ENCODE measurements at places on chromosomes 1 and 21.

DNA sequence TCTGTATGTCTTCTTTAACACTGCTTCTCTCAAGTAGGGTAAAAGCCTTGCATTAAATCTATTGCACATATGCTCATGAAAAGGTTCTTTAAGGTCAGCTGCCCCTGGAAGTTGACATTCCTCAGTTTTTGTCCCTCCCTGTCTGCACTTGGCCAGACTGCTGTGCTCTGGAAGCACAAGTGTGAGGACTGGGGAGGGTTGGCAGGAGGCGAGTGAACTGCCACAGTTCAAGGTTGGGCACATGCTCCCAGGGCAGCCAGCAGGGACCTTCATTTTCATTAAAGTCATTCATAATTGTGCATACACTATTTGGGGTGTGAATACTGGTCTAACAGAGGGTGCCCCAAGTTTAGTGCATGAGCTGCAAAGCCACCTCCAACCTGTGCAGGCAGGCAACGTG is 10.9 kb upstream of the THEM5 start:
- DNase-seq, result no peak

DNA sequence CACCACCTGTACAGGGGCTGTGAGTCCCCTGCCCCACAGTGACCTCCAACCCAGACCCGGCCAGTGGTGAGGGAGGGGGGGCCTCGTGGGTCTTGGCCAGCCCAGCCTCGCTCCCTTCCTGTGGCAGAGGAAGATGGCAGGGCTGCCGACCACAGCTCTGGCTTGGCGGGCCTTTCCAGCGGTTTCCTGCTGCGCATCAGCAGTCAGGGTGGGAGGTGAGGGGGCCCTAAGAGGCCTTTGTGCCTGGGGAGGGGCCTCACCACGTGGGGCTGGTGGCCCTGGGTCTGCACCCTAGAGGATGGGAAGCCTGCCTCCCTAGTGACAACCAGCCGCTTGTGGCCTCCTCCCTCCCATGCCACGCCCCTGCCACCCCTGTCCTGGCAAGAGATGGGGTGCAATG is 72.6 kb upstream of the ARHGEF16 start:
- DNase-seq, result no peak

GRCh38 chr1:194533641-194534040 is 1347.2 kb upstream of the B3GALT2 start:
- no peak for DNase-seq

DNA sequence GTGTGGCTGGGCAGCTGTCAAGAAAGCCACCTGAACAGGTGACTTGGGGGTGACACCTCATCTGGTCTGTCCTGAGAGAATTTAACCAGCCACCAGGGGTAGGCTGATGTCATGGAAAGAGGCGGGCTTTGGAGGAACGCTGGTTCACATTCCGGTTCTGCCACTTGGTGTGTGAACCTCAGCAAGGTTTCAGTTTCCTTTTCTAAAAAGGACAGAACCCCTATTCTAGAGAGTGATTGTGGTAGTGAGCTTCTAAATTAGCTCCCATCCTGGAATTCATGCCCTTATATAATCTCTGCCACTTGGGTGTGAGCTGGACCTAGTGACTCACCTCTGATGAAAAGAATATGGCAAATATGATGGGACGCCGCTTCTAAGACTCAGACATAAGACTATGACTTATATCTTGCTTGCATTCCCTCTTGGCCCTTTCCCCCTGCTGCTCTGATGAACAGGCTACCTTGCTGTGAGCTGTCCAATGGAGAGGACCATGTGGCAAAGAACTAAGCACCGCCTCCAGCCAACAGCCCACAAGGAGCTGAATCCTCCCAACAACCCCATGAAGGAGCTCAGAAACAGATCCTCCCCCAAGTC is 332.1 kb downstream of the RRAGC start:
- DNase-seq, result no peak

- no peak for DNase-seq
These were observed 61.4 kb upstream of the CXADR start for GRCh38 chr21:17451364-17451891.

GRCh38 chr1:80982831-80983230 is 817.9 kb upstream of the ADGRL2 start:
- DNase-seq, result no peak

DNA sequence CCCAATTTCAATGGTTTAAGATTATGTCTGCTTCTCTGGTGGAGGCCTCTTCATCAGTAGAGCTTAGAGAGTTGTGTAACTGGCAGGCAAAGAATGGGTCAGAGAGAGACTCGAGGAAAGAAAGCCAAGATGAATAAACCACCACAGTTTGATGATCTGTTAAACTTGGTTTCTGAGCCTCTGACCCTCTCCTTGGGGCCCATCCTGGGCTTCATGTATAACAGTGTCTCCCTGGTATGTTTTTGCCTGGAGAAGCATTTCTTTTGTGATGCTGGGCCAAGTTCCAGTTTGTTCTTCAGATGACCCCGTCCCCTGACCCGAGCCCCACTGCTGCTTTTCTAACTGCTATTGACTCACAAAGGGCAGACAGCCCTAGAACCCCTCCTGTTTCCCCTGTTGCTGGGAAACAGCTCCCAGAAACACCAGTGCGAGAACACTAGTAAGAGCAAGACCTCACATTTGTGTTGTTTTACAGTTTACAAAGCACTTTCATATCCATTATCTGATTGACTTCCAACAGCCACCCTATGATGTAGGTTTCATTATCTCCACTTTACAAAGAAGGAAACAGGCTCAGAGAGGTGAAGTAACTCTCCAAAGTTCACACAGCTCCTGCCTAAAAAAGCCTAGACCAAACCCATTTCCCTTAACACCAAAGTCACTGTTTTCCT is 9.0 kb downstream of the CD2 start:
- no peak for DNase-seq

GRCh38 chr1:29906927-29907326 is 670.6 kb downstream of the PTPRU start:
- DNase-seq, result no peak

- no peak for DNase-seq
These were observed 67.9 kb downstream of the TBX15 start for GRCh38 chr1:118920124-118920717.

- DNase-seq, result peak; percentile 33
These were observed at the start of gene OLFML2B for GRCh38 chr1:162023547-162024501. Gene OLFML2B (minus strand): TSS chr1:162023869. CDS start chr1:162023430, 439 bp downstream.

DNA sequence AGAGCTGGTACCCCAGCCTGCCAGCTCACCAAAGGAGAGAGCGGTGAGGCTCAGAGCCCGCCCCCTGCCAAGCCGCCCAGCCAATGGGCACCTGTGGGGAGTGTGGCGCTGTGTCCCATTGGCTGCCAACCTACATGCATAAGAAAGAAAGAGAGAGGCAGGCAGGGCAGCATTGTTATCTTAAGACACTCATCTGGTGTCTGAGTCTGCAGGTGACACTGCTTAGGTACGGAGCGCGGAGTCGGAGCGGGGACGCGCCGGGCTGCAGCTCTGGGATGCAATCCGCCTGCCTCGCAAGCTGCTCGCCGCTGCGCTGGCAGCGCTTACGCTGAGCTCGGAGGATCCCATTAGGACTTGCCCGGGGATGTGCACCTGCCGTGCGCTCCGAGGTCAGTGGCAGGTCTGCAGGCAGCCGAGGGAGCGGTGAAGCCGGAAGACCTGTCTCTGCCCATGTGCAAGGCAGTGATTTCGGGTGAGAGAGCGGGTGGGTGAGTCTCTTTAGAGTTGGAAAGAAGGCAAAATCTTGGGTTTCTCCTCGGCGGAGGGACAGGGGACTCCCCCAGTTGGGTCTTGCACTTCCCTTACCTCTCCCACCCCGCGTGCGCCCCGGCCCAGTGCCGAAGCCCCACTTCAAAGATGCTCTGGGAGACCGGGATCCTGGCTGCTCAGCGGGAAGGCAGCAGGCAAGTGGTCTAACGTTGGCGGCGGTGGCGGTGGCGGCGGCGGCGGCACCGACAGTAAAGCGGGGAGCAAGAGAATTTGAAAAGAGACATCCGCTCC is at the start of gene BRINP2:
TSS of gene BRINP2 (plus strand) at position 203 of the 780 bp plus-strand sequence. CDS start 58,919 bp downstream, outside the sequence.
- DNase-seq, result peak; percentile 26

DNA sequence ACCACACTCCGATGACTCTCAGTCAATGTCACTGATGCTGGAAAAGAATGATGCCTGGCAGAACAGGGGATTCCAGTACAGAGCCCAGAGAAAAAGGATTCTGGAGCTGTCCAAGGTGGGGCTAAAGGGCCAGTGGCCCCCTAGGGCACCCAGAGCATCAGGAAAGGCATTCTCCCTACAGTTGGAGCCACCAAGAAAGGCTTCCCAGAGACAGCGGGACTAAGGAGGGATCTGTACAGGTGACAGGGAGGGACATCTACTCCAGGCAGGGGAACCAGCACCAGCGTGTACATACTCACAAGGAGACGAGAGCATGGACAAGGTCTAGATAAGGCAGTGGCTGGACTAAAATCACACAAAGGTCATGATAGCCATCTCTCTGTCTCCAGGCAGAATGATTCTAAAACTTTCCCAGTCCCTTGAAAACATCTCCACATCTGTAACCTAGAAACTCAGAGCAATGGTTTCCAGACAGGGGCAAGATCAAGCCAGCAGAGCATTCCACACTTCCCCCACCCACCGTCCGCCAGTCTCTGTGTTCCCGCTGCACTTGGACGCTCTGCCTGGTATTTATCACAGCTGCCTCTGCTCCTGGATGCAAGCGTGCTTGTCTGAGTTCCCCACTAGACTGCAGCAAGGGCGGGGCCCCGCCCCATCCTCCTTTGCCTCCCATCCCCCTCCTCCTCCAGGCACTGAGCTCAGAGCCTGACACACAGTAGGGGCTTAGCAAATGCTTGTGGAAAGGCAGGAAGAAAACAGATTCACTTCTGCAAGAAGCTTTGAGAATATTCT is 111.6 kb upstream of the ZC3H12A start:
- DNase-seq, result no peak

DNA sequence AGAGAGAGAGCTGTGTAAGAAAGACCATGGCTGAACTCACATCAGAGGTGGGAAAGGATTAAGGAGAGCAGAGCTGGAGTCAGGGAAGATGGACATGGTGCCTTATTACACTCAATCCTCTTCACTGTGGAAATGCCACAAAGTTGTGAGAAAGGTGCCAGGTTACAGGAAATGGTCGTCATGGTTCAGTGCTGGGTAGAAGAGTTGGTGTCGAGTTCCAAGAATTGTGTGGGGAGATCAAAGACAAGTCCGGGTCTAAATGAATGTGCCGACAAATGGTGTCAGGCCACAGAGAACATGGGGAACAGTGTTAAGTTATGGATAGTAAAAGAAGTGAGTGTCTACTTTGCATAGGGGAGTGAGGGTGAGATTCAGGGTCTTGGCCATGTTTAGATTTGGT is 40.9 kb downstream of the LAMC2 start:
- DNase-seq, result no peak

DNA sequence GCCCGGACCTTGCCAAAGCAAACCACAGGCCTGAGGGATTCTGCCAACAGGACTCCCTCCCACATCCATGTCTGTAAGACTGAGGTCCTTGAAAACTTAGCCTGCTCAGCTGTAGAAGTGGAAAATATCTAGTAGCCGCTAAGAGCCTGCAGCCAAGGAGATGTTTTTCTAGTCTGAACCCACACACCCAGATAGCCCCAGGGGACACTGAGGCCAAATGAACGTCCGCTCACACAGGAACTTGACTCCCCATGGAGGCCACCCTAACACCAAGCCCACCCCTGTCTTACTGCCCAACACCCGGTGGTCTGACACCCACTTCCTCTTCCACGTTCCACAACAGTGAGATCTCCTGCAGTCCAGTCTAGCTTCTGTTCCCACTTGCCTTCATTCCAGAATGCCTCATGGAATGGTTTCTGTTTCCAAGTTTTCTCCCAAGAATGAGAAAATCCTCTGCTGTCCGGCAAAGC is 174.8 kb downstream of the PLPP3 start:
- DNase-seq, result no peak

GRCh38 chr1:75136195-75136815 is 2.1 kb downstream of the LHX8 start:
- DNase-seq, result no peak

- no peak for DNase-seq
These were observed 137.0 kb downstream of the DENND1B start for GRCh38 chr1:197638316-197638715.

GRCh38 chr1:41160498-41161110 is 81.5 kb downstream of the SCMH1 start:
- DNase-seq, result no peak

DNA sequence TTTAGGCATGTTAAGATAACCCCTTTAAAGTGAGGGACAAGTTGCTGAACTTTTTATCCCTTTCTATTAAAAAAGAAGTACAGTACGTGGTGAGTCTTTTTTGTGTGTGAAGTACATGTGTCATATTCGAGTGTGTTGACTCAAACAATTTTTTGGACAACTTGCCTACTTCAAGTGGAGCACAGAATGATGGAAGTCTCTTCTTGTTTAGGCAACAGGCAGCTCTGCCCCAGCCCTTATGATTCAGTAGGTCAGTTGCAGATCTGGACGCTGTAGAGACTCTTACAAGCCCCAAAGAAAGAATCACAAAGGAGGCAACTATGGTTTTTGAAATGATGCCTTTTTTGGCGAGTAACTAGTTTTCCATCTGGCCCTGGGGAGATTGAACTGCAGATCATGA is 14.4 kb upstream of the ZFP69B start:
- DNase-seq, result no peak
